Suppressor macrophage treated with lipopolysaccharide for 1 hour (primary cell): ENCODE measurements at places on chromosomes 13 and 19.
A peak's percentile ranks its signal among the peaks of the same experiment; 100 is the strongest.

GRCh38 chr13:112828756-112829155 is 138.9 kb downstream of the ATP11A start:
- DNase-seq, result no peak

DNA sequence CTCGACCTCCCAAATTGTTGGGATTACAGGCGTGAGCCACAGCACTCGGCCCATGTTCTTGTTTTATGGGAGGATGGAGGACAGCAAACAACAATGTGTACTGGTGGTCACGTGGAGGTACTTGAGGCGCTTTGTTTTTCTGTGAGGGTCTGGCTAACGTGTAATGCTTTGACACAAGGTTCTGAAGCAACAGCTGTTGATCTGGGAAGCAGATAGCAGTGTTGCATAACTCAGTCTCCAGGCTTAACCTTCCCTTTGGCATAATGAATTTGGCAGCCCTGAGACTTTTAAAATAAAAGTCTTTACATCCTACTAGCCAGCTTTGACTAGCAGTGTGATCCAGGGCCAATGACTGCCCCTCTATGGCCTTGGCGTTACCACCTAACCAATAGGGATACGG is 6.9 kb upstream of the ZNF580 start:
- DNase-seq, result no peak

GRCh38 chr19:51060336-51060735 is 4.6 kb downstream of the KLK13 start:
- DNase-seq, result no peak

GRCh38 chr13:31172001-31172400 is 10.3 kb upstream of the HSPH1 start:
- no peak for DNase-seq

DNA sequence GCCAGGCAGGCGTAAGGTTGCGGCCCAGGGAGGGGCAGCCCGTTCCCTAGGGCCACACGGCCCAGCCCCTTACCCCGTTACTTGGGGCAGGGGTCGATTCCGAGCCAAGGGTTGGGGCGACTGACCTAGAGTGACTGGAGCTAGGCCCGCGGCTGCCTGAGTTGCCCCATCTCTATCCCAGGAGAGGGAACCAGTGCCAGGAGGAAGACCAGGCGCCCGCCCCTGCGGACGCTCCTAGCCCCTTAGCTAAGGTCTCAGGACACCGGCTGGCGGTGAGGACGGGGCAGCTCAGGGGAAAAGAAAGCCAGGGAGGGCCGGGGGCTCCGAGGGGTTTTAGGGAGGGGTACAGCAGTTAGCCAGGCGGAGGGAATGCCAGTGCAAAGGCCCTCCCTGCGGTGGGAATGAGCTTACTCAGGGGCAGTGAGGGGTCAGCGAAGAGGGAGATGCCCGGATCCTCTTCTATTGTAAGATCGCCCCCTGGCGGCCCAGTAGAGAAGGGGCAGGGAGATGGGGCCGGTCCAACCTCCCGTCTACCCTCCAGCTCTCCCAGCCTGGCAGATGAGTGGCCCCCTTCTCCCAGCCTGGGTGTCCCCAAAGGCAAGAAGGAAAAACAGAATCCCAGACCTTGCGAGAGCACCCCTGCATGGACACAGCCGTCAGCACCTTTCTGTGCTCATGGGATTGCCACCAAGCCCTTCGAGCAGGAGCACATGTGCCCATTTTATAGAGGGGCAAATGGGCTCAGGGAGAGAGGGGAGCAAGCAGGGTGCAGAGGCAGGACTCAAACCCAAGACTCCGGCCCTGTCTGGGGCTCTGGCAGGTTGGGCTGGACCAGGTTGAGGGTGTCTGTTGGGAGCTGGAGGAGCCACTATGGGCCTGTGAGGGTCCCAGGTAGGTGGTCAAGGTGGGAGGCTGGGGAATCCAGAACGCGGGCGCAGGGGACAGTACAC is 16.3 kb downstream of the CILP2 start:
- peak; percentile 68 for DNase-seq

DNA sequence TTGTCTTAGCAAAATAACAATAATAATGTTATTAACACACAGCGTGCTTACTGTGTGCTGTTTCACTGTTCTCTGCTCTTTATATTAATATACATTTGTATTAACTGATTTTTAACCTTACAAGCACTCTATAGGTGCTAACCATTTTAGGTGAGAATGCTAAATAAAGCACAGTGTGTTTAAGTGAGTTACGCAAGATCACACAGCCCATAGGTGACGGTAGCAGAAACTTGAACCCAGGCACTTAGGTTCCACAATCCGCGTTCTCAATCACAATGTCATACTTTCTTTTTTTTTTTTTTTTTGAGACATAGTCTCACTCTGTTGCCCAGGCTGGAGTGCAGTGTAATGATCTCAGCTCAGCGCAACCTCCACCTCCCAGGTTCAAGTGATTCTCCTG is 5.8 kb downstream of the ZNF30 start:
- no peak for DNase-seq
